ENCODE measurements at places on chromosomes 11 and 22.
A peak's percentile ranks its signal among the peaks of the same experiment; 100 is the strongest.

DNA sequence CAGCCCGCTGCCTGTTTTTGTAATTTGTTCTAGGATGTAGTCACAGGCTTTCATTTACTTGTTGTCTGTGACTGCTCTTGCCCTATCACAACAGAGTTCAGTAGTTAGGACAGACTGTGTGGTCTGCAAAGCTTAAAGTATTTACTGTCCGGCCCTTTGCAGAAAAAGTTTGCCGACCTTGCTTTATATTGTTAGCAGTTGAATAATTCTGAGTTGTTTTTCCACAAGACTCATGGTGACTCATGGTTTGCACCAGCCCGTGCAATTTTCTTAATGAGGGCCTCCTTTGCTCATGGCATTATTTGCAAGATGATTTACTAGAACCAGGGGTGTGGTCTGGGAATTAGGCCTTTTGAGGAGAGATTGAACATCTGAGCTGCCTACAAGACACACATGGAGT, 110.6 kb downstream of the SCN3B start:
- DNase-seq, result peak; percentile 89

DNA sequence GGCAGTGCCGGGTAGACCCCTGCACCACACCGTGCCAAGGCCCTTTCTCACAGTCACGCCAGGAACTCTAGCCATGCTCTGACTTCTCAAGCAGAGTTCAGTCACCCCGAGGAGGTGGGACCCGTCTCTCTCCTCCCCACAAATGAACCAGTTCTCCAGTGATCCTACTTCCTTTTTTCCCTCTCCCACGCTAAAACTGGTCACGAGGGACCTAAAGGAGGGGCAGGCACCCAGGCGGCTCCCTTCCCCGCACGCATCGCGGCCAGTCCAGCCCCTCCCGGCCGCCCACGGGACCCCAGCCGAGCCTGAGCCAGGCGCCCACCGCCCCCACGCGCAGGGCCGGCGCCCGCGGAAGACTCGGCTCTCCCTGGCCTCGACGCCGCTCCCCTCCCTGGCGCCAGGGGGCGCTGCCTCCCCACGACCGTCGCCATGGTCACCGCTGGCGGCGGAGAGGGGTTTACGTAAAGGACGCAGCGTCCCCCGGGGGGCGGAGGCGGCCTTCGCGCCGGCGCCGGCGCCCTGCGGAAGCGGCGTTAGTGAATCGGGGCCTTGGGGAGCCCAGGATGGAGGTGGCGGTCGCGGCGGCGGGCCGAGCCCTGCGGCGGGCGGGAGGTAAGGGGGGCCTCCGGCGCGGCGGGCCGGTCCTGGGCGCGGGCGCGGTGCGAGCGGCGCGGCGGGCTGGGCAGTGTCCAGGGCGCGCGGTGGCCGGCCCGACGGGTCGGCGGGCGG, at the start of gene DAGLA:
TSS of gene DAGLA (plus strand) at position 499 of the 729 bp plus-strand sequence. CDS start 39,765 bp downstream, outside the sequence.
- DNase-seq, result no peak

DNA sequence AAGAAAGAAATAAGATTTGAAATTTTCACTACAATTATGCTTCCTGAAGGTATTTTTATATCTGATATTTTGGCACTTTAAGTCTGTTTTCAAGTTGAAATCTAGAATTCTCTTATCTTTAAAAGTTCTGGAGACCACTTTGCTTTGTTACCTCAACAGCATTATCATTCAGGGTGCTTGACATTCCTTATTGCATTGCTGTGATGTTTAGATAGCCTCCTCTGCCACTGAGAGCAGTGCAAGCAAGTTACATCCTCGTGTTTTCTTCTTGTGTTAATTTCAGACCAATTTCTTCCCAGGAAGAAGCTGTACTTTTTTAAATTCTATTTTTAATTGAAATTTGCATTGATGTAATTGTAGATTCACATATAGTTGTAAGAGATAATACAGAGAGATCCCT, 333.9 kb upstream of the KIRREL3 start:
- no peak for DNase-seq

DNA sequence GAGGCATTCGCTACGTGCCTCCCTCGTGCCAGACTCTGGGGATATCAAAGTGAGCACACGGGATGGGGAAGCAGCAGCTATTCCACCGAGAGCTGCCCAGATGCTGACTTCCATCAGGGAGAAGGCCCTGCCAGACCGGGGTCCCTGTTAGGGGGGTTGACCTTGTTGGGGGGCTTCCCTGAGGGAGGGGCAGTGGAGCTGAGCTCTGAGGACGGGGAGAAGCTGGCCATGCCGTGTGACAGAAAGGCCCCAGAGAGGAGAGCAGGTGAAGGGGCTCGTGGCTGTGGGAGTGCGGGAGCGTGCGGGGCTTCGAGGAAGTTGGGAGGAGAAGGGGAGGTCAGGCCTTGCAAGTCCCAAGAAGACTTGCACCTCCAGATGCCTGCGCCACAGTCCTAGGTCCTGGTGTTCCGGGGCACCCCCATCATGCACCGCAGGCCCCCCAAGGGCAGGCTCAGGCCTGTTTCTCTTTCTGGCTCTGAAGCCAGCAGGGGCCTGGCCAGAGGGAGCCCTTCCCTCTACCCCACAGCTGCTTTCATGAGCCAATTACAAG, 94.4 kb downstream of the ARHGAP8 start:
- DNase-seq, result no peak

DNA sequence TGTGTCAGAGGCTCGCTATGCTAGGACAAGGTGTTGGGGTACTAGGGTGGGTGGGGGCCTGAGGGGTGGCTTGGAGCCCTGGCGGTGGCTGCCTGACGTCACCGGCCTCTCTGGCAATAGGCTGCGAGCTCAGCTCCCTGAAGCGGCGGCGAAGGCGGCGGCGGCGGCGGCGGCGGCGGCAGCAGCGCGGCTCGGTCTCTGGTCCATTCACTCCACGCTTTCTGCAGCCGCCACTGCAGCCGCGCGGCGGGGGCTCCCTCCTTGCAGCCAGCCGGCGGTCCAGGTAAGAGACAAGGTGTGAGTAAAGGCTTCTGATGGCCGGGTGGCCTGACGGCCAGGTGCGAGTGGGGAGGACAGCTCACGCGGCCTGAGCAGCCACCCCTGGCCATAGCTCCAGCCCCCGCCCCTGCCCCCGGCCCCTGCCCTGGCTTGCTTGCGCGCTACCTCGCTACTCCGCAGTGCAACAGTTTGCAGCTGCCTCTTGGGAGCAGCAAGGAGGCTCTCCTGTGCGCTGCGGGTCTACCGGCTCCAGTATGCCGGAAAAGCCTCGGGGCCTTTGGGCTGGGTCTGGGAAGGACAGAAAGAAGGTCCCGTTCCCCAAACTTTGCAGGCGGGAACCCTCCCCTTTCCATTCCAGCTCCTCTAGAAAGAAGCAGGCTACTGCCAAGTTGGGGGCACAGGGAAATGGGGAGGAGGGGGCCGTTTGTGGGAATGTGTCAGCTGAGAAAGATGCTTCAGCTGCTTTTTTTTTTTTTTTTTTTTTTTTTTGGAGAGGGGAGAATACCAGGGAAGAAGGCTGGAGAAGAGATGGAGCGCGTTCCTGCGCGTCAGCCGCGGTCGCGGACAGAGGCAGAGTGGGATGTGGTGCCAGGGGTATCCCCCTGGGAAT, at the start of gene C11orf87:
TSS of gene C11orf87 (plus strand) at position 210 of the 889 bp plus-strand sequence. CDS start 1,444 bp downstream, outside the sequence.
- no peak for DNase-seq

GRCh38 chr11:69122326-69122629, 33.5 kb upstream of the SMIM38 start:
- DNase-seq, result no peak

DNA sequence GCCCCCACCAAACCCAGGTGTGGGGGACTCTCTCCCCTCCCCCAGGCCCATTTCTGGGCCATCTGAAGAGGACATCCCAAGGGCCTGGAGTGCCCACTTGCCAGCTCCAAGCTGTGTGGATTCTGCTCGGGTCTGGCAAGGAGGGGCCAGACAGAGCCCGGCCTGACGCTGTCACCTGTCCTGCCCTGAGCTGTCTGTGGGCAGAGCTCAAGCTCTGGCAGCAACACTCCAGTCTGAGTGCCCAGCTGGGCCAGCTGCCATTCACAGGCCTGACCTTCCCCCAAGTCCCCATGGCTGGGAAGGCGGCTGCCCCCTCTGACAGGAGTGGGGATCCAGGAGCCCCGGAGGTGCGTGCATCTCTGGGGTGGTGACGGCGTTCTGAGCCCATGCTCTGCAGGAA, 6.2 kb upstream of the PIM3 start:
- no peak for DNase-seq

DNA sequence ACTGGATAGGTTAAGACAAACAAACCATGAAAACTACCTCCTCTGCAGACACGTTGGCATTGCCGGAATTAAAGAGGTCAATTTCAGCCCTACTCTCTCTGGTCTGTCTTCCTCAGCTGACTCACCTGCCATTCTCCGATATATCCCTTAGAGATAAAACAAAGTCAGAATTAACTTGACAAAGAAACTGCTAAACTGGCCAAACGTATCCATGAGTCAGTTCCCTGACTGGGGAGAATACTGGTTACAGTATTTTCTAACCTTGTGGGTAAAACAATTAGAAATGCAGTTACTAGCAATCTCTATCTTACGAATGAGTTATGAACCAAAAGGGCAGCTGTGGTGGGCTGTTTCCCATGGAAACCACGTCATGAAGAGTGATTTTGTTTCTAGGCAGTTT, 96.2 kb downstream of the RDX start:
- no peak for DNase-seq

DNA sequence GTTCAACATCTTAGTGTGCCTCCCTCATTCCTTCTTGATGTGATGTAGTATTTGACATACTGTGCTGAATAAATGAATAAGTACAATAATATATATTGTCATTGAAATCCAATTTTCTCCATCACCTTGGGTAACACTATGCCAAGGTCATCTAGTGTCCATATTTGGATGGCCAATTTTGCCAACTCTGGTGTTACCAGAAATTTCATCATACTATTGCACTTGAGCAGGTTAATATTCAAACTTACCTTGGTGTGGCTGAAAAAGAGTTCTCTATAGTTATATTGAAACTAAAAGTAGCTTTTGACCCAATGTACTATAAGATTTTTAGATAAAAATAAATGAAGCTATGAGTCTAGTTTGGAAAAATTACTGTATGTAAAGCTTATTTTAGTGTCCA, 98.2 kb upstream of the SLC6A5 start:
- no peak for DNase-seq

GRCh38 chr11:66976028-66976467, 944 bp downstream of the C11orf86 start:
- DNase-seq, result no peak

GRCh38 chr22:26852176-26852575, 194.8 kb downstream of the MIAT start:
- DNase-seq, result no peak
